GM23338 (cell line): ENCODE measurements at places on chromosomes 2 and 18.

DNA sequence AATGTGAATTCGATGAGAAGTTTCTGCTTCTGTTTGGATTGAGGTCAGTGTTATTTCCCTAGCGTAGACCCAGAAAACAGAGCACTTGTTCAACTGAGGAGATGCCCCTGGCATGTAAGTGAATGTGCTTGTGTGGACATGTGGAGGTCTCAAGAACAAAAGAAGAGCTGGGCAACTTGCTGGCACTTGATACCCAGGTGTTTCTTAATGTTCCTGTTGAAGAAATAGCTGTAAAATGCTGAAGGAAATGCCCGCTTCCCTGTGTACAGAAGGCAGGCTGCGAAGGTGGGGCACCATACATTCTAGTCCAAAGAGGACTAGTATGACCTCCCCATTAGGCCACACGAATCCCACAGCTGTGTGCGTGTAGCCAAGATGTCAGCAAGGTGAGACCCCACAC, 9.8 kb upstream of the LBH start:
- no peak for DNase-seq

GRCh38 chr18:23383494-23383893, 69.6 kb upstream of the RIOK3 start:
- no peak for DNase-seq

GRCh38 chr2:64792300-64792699, 138.6 kb upstream of the SERTAD2 start:
- DNase-seq: no peak

DNA sequence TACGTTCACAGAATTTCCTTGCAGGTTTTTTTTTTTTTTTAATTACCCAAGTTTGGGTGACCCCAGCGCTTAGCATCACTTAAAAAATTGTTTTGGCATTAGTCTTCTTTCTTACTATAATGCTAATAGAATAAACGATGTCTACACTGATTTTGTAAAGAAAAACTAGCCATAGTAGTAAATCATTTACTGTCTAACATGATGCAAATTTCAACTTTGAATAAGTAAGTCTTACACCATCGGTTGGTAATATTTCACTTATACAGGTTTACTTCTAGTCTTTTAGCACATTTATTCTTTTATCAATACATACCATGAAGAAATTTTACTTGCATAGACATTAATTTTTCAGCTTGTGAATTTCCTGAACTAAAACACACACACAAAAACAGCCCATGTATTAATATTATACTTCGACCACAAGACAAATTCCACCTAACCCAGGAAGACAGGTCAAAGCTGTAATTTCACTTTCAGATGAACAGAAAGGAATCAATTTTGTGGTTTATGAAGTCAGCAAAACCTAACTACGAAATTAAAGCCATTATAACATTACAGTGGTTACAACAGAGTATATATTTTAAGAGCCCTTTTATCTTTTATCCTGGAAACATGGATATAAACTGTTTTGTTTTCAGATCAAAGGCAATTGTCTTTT, 1.9 kb downstream of the YES1 start:
- no peak for DNase-seq

DNA sequence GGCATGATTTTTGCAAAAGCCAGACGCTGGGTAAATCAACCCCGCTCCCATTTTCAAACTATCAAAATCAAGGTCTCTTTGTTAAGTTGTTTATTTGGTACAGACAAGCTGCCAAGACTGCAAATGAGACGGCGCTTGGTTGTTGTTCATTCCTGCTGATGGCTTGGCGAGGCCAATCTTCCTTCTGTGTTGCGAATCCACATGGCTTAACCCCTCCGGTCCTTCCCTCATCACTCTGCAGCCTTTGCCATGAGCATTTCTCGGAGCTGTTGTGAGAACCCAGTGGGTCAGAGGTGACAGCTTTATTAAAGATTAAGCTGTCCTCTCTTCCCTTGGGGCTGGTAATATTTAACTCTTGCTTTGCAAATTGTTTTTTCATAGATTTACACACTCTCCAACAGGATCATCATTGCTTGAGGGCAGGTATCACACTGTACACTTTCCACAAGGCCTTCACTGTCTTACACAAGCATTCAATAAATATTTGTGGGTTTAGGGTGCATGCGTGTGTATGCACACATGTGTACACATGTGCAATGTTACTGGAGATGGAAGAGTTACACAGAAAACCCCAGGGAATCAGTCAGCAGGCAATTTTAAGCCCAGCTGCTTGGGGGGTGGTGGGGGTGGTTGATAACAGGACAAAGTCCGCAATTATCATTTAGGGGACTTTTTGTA, 27.8 kb upstream of the KCNF1 start:
- no peak for DNase-seq

GRCh38 chr2:70003093-70003830, 41.8 kb upstream of the ASPRV1 start:
- no peak for DNase-seq

GRCh38 chr2:85111819-85112281, 21.3 kb upstream of the TCF7L1 start:
- no peak for DNase-seq

- DNase-seq: peak; percentile 84
These were observed 268.2 kb upstream of the TCF4 start for GRCh38 chr18:55856229-55856628.

GRCh38 chr2:60525899-60526298, 27.6 kb downstream of the BCL11A start:
- no peak for DNase-seq

GRCh38 chr2:203713381-203713780, 6.9 kb downstream of the CD28 start:
- no peak for DNase-seq

DNA sequence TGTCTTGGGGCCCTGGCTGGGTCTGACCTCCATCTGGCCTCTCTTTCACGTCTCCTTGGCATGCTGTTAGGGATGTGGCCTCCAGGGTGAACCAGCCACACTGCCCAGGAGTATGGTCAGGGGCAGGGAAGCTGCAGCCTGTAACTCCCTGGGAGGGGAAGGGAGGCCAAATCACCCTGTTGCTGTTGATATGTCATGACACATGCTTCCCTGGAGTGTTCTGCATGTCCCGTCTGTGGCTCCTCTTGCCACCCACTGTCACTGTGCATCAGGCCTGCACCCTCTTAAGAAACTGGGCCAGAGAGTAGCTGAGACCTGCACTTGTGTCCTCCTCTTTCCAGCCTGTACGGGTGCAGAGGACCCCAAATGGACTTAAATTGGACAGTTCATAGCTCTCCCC, 221.3 kb downstream of the FHOD3 start:
- DNase-seq: no peak

GRCh38 chr2:238240757-238241711, 1.2 kb upstream of the HES6 start:
- peak; percentile 96 for DNase-seq

DNA sequence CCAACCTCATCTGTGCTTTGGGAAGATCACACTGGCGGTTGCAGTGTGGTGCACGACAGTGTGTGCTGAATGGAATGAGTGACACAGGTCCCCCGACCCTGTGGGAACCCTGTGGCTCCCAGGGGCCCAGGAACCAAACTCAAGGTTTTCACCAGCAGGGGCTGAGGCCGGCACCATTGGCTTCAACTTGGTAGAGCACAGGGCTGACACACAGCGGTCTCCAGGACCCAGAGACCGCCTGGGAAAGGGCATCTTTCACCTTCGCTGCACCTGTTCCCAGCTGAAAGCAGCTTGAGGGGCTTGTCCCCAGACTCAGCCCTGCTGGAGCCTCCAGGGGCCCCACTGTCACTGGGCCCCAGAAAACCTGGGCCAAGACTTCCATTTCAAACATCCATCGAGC, 59.0 kb upstream of the ODC1 start:
- DNase-seq: no peak

GRCh38 chr2:238081150-238081549, 19.0 kb upstream of the ESPNL start:
- no peak for DNase-seq

DNA sequence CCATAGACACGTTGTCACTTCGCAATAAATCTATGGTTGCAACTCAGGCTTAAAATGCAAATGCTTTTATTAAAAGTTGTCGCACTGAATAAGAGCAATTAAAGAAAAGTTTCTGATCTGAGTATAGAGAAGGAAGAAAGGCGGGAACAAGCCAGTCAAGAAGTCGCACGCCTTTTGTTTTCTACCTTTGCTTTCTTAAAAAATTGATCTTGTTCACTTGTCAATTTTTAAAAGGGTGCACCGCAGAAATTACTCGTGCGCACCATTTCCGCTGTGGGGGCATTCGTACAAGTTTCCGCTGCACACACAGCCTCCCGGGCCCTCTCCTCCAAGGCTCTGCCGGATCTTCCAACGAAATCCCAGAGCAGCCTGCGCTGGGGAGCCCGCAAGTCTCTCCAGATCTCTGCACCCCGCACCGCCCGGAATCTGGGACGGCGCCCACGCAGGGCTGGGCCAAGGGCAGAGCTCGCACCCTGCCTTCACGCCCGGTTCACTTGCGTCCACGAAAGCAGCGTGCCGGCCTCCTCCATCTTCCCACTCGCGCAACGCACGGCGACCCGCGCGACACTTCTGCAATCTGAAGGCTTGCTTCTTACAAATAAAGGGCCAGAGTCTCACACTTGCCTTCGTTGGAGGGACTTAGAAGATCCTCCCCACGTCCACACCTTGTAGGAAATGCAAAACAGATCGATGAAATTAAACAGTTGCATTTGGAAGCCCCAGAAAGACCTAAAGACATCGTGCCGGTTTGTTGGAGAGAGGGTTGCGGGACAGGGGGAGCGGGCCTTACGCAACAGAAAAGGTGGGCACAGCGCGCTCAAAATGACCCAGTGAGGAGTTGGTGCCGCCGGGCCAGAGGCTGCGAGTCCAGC, 2.6 kb upstream of the SALL3 start:
- peak; percentile 37 for DNase-seq

DNA sequence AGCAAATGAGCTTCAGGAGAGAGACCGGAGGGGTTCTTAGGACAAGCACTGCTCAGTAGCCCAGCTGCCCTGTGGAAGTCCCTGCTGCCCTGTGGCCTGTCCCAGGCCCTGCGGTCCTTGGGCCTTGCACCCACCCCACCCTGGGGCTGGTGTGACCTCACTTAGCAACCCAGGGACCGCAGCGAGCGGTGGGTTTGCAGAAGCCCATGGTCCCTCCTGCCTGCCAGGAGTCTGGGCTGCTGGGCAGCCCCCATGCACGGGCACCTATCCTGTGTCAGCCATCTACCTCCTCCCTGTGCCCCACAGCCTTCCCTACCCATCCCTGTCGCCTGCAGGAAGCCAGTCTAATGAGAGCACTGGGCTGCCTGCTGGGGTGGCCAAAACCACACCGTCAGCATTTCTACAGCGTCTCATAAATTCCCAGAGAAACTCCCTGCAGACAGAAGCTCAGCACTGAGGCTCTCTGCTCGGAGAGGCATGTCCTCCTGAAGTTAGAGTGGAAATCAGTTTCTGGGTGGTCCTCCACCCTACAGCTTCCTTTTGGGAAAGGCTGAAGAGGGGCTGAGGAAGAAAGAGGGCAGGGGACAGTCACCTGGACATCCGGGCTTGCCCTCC, 231.1 kb upstream of the HS6ST1 start:
- DNase-seq: no peak

GRCh38 chr2:8441986-8442385, 239.9 kb upstream of the ID2 start:
- DNase-seq: no peak

- DNase-seq: peak; percentile 11
These were observed 58.6 kb downstream of the MMADHC start for GRCh38 chr2:149528983-149529382.
